Esophagus squamous epithelium (tissue), 5 donors: ENCODE measurements at places on chromosomes 3 and 15. TPM values are rescaled to one million over a fixed set of nuclear protein-coding genes. Genes with fewer than 3 reads are reported as not detected.

DNA sequence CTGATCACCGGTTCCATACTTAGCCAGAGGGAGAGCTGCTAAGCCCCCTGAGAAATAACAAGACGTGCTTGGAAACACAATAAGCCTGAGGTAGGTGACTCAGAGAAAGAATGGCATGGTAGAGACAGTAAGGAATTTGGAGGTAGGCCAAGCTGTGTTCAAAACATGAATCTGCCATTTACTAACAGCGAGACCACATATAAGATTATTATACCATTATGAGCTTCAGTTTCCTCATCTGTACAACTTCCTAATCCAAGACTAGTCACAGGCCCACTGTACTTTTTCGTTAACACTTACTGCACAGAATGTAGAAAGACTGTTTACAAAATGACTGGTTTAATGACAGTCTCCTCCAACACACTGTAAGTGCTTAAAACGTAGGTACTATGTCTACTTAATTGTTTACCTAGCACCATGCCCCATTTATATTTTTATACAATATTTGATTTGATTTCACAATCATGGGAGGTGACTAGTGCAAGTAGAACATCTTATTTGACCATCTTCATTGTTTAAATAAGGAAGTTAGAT, 25.7 kb downstream of the ATOSA start:
- no peaks in the 10 kb centered on the region for H3K27me3 ChIP-seq
- H3K4me3 ChIP-seq: no peak overlapping the region
- DNase-seq: no peak
- peaks cover 71% of the 10 kb centered on the region for H3K4me1 ChIP-seq
- H3K27ac ChIP-seq: peak overlapping the region; percentile 74

GRCh38 chr3:50427217-50427616, 67.9 kb upstream of the TMEM115 start:
- no peak overlapping the region for H3K27ac ChIP-seq
- no peaks in the 10 kb centered on the region for H3K27me3 ChIP-seq
- no peaks in the 10 kb centered on the region for H3K4me1 ChIP-seq
- DNase-seq: no peak
- no peaks in the 10 kb centered on the region for H3K36me3 ChIP-seq

GRCh38 chr15:35256141-35256540, 171.0 kb upstream of the NANOGP8 start:
- no peak for DNase-seq
- no peaks in the 10 kb centered on the region for H3K4me1 ChIP-seq
- no peak overlapping the region for H3K27ac ChIP-seq
- H3K4me3 ChIP-seq: no peak overlapping the region
- no peaks in the 10 kb centered on the region for H3K36me3 ChIP-seq

- H3K36me3 ChIP-seq: peaks cover 37% of the 10 kb centered on the region
- no peak overlapping the region for H3K4me3 ChIP-seq
- H3K27ac ChIP-seq: no peak overlapping the region
- DNase-seq: no peak
- no peaks in the 10 kb centered on the region for H3K4me1 ChIP-seq
Measured at GRCh38 chr15:99369196-99369595, 117.9 kb downstream of the LRRC28 start.

- H3K4me1 ChIP-seq: peaks cover 71% of the 10 kb centered on the region
- DNase-seq: peak; percentile 35
- H3K36me3 ChIP-seq: no peaks in the 10 kb centered on the region
- H3K27ac ChIP-seq: peak overlapping the region; percentile 96
- H3K4me3 ChIP-seq: peak overlapping the region; percentile 93
Measured at GRCh38 chr3:188153437-188154013, 432 bp upstream of the LPP start.

- H3K4me3 ChIP-seq: no peak overlapping the region
- H3K27ac ChIP-seq: no peak overlapping the region
- no peaks in the 10 kb centered on the region for H3K4me1 ChIP-seq
- no peaks in the 10 kb centered on the region for H3K36me3 ChIP-seq
Measured at GRCh38 chr3:28117598-28117997, 123.8 kb upstream of the CMC1 start.

- H3K27ac ChIP-seq: no peak overlapping the region
- H3K27me3 ChIP-seq: no peaks in the 10 kb centered on the region
- no peaks in the 10 kb centered on the region for H3K36me3 ChIP-seq
- DNase-seq: no peak
Measured at GRCh38 chr15:28885128-28885629, 595 bp upstream of the APBA2 start.

DNA sequence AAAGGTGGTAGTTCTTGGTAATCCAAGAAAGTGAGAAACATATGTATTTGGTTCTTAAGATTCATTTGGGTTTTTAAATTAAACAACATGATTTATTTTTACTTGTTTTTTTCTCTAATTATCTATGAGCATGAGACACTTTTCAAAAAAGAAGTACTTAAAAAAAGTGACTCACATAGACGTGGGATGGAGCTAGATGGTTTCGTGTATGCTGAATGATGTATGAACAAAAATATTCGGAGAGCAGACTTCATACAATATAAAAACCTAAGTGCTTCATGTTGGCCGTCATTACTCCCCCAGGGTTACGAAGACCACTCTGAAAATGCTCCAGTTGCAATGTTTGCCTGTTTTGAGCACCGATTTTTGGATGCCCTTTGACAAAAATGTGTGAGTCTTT, 90.9 kb downstream of the RORA start:
- no peak overlapping the region for H3K4me3 ChIP-seq
- DNase-seq: no peak
- H3K4me1 ChIP-seq: no peaks in the 10 kb centered on the region

DNA sequence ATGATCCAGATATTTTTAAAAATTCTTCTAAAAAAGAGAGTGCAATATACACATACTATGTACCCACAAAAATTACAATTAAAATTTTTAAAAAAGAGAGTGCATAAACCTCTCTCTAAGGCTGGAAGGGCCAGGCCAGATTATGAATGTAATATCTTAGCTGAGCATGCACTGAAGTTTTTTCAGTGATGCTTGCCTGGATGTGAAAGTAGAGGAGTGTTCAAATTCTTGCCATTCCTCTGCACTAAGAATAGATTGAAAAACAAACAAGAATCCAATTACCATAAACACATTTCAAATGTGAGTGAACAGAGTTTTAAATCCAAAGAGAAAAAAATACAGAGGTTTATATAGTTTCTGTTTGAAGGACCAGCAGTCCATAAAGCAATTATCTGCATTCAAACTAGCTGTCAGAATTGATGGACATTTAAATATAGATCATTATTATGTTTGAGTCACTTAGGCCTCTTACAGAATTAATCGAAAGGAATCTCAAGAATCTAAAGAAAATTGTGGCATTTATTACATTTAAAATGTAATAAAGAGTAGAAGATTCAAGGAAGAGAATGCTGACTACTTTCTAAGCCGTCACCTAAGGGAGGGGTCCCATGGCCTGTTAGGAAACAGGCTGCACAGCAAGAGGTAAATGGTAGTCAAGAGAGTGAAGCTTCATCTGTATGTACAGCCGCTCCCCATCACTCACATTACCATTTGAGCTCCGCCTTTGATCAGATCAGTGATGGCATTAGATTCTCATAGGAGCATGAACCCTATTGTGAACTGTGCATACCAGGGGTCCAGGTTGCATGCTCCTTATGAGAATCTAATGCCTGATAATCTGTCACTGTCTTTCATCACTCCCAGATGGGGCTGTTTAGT, 159.3 kb upstream of the MDFIC2 start:
- no peaks in the 10 kb centered on the region for H3K4me1 ChIP-seq
- H3K4me3 ChIP-seq: no peak overlapping the region
- DNase-seq: no peak
- no peak overlapping the region for H3K27ac ChIP-seq
- no peaks in the 10 kb centered on the region for H3K36me3 ChIP-seq

DNA sequence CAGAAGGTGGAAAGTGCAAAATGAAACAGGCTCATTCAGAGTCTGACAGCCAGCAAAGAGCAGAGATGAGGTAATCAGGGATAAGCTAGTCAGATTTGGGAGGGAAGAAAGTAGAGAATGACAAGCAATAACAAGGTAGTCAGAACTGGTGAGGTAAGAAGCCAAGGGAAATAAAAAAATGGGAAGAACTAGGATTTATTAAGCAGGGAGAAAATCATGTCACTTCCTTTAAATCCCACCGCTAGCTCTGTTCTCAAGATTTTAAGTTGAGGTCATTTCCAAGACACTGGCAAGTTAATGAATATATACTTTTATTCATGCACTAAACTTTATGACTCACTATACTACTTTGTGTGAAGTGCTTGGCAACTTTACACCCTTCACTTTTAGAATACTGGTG, 1106.8 kb downstream of the IGSF11 start:
- no peak overlapping the region for H3K4me3 ChIP-seq
- H3K4me1 ChIP-seq: no peaks in the 10 kb centered on the region
- no peak for DNase-seq
- no peak overlapping the region for H3K27ac ChIP-seq
- H3K27me3 ChIP-seq: no peaks in the 10 kb centered on the region
- H3K36me3 ChIP-seq: no peaks in the 10 kb centered on the region

- H3K36me3 ChIP-seq: no peaks in the 10 kb centered on the region
- no peaks in the 10 kb centered on the region for H3K4me1 ChIP-seq
Measured at GRCh38 chr3:108285176-108285575, 11.2 kb upstream of the HHLA2 start.

DNA sequence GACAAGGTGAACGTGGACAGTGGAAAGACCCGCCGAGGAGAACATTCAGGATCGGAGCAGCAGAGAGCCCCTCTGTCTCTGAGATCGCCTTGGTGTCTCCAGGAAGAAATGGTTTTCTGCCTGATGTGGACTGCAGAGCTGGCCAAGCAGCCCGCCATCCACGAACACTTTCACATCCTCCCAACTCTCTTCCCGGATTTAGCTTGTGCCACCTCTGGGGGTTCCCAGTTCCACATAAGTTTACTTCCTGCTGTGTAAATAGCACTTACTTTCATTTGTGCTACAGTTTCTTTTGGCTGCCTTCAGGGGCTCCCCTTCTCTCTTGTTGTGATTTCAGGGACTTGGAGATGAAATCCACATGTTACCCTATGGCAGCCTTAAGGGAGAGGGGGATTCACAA, 48.4 kb downstream of the SEMA5B start:
- peaks cover 12% of the 10 kb centered on the region for H3K4me1 ChIP-seq
- H3K36me3 ChIP-seq: no peaks in the 10 kb centered on the region
- H3K27ac ChIP-seq: peak overlapping the region; percentile 16
- no peaks in the 10 kb centered on the region for H3K27me3 ChIP-seq

DNA sequence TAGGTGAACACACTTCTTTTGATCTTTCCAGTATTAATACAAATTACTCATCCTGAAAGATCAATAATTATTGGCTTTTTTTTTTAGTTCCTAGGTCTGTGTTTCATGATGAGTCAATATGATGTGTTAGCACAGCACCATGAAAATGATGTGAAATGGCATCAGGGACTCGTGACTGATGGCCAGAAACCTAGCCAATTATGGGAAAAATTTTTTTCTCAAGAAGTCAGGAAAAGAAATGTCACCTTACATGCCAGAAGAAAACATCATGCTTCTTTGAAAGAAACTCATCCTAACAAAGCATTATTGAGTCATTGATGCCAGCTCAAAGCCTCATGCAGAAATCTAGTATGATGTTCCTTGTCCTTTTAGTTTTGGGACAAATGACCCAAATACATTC, 468.3 kb upstream of the CBLB start:
- no peaks in the 10 kb centered on the region for H3K4me1 ChIP-seq
- no peak overlapping the region for H3K27ac ChIP-seq
- no peak overlapping the region for H3K4me3 ChIP-seq
- no peaks in the 10 kb centered on the region for H3K36me3 ChIP-seq

- H3K27me3 ChIP-seq: no peaks in the 10 kb centered on the region
- H3K4me3 ChIP-seq: no peak overlapping the region
- H3K4me1 ChIP-seq: no peaks in the 10 kb centered on the region
- no peak overlapping the region for H3K27ac ChIP-seq
- no peak for DNase-seq
Measured at GRCh38 chr3:98603580-98603979, 10.2 kb upstream of the CPOX start.

- no peak overlapping the region for H3K27ac ChIP-seq
- no peaks in the 10 kb centered on the region for H3K4me1 ChIP-seq
- no peaks in the 10 kb centered on the region for H3K27me3 ChIP-seq
- H3K36me3 ChIP-seq: no peaks in the 10 kb centered on the region
- H3K4me3 ChIP-seq: no peak overlapping the region
- no peak for DNase-seq
Measured at GRCh38 chr3:82229397-82229796, 468.0 kb upstream of the GBE1 start.

GRCh38 chr15:75089456-75090387, 66.3 kb downstream of the PPCDC start:
- no peaks in the 10 kb centered on the region for H3K36me3 ChIP-seq
- H3K4me3 ChIP-seq: no peak overlapping the region
- H3K27me3 ChIP-seq: no peaks in the 10 kb centered on the region
- no peaks in the 10 kb centered on the region for H3K4me1 ChIP-seq
- H3K27ac ChIP-seq: peak overlapping the region; percentile 53

DNA sequence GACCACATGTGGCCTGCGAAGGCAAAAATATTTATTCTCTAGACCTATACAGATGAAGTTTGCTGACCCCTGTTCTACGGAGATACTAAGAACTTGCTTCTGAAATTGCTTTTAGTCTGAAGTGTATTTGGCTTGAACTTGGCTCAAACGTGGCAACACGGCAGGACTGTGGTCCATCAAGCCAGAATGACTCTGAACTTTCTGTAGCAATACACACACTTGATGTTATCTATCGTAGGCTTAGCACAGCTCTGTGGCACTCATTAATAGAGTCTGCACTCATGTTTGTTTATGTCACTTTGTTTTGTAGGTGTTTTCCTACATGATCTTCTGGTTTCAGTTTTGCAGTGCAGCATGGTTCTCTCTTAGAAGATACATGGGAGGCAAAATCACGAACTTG, 298.1 kb downstream of the ADAMTS17 start:
- peaks cover 15% of the 10 kb centered on the region for H3K4me1 ChIP-seq
- H3K4me3 ChIP-seq: no peak overlapping the region
- no peaks in the 10 kb centered on the region for H3K27me3 ChIP-seq
- no peak overlapping the region for H3K27ac ChIP-seq

TMEM43 gene
- total RNA-seq: 69.4 TPM

GPR149 gene
- not detected for total RNA-seq

ZXDC gene
- 31.3 TPM for total RNA-seq

CHRFAM7A gene
- 0.13 TPM for total RNA-seq

TGFBR2 gene
- 21.3 TPM for total RNA-seq

CLEC3B gene
- 7.6 TPM for total RNA-seq

ANKUB1 gene
- total RNA-seq: not detected

C3orf70 gene
- total RNA-seq: 0.75 TPM

TFRC gene
- total RNA-seq: 149 TPM

SPINK8 gene
- total RNA-seq: not detected
